ENCODE measurements at places on chromosomes 7 and 10.

- no peak for DNase-seq
These were observed 664.0 kb downstream of the XPNPEP1 start for GRCh38 chr10:109259293-109259692.

- DNase-seq = no peak
These were observed 39.6 kb upstream of the SHH start for GRCh38 chr7:155851892-155852291.

- DNase-seq = no peak
These were observed 29.6 kb upstream of the ZNF488 start for GRCh38 chr10:47413531-47414226.

DNA sequence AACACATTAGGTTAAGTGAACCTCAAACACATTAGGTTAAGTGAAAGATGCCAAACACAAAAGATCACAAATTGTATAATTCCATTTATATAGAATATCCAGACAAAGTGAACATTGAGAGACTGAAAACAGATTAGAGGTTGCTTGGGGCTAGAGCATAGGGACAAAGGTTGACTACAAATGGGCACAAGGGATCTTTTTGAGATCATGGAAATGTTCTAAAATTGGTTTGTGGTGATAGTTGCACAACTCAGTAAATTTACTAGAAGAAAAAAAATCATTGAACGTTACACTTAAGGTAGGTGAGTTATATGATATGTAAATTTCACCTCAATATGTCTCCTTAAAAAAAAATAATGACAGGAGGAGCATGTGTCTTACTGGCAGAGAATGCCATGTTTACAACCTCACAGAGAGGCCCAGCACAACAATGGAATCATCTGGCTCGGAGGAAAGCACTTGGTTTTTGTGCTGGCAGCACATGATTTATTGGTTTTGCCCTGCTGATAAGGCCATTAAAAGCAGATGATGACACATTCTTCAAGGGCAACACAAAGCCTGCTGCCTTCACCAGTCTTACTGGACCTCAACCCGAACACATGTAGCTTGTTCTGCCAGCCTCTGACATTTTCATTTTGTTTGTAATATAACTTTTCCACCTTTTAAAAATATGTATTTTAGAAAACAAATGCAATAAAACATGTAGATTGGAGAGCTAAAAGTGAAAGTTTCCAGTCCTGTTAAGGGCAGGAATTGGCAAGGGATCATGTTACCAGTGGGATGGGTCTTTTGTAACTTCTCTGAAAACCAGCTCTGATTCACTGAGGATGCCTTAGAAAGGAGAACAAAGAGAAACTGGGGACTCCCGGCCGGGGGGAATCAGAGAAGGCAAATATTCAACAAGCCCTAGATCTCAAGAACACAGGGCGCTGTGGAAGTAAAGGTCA lies 11.9 kb upstream of the LMOD2 start:
- DNase-seq = no peak

DNA sequence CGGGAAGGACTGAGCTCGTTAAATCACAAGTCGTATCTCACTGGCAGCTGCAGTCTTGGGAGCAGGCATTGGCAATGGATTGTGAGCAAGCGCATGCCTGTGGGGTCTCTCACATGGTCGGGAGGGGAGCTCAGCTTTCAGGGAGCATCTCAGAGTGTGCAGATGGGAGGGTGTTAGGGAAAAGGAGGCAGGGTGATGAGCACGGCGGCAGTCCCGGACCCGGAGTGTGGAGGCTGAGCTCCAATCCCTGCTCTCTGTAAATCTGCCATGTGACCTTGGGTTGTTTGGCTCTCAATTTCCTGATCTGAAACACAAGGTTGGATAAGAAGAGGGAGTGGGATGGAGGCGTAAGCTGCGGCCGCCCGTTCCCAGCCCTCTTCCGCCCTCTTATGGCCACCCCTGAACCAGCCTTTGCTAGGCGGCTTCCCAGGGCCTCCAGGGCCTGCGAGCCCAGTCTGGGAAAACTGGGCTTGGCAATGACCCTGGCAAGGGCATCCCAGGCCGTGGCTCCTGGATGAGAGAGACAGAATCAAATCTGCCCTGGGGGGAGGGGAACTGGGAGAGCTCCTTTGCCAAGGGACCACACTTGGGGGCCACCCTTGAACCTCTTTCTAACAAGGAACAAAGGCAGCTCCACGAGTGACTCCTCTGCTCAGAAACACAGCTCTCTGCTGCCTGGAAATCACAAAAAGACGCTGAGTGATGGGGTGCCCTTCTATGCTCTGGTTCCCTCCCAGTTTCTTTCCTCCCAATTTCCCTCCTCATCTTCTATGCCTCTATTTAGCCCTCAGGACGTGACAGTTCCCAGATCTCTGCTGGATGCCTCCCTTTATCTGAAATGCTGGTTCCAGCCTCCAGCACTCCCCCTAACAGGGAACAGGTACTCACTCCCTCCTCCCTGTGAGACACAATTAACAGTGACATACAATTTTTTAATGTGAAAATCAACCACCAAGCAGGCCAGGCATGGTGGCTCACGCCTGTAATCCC lies 41.7 kb upstream of the LOXL4 start:
- DNase-seq = no peak

DNA sequence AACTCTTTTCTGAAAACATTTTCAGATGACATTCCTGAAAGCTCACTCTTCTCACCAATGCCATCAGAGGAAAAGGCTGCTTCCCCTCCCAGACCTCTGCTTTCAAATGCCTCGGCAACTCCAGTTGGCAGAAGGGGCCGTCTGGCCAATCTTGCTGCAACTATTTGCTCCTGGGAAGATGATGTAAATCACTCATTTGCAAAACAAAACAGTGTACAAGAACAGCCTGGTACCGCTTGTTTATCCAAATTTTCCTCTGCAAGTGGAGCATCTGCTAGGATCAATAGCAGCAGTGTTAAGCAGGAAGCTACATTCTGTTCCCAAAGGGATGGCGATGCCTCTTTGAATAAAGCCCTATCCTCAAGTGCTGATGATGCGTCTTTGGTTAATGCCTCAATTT lies 16.5 kb downstream of the ANLN start:
- DNase-seq = no peak

- no peak for DNase-seq
These were observed 177.6 kb upstream of the SLC25A13 start for GRCh38 chr7:96499532-96499931.

DNA sequence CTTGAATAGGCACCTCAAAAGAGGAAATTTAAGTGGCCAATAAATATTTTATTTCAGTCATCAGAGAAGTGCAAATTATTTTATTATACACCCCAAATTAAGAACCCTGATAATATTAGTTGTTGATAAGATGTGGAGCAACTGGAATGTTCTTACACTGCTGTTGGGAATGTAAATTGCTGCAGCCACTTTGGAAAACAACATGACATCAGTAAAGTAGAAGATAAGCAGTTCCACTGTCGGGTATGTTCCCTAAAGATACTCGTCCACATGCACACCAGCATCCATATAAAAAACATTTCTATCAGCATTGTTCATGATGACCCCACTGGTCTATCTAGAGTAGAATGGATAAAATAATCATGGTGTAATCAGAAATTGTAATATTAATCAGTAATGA lies 46.5 kb downstream of the VCL start:
- DNase-seq = no peak

- no peak for DNase-seq
These were observed 551.0 kb upstream of the ZWINT start for GRCh38 chr10:56912043-56912442.

DNA sequence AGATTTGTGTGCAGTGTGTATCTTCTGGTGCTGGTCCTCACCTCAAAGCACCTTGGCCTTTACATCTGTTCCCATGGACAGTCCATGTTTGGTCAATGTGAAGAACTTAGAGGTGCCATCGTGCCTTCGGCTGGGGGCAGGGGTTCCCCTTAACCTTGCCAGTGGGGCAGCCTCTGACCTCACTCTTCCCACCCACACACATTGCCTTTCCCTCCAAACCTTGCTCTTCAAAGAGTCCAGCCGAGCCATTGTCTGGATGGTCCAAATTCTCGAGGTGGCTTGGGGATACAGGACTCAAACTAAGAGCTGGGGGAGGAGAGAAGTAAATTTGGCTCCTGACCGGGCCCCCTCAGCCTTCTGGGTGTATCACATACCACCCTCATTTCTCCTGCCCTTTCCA lies 76.2 kb upstream of the HABP2 start:
- no peak for DNase-seq

- no peak for DNase-seq
These were observed 1.7 kb downstream of the SFXN3 start for GRCh38 chr10:101032637-101033224.

DNA sequence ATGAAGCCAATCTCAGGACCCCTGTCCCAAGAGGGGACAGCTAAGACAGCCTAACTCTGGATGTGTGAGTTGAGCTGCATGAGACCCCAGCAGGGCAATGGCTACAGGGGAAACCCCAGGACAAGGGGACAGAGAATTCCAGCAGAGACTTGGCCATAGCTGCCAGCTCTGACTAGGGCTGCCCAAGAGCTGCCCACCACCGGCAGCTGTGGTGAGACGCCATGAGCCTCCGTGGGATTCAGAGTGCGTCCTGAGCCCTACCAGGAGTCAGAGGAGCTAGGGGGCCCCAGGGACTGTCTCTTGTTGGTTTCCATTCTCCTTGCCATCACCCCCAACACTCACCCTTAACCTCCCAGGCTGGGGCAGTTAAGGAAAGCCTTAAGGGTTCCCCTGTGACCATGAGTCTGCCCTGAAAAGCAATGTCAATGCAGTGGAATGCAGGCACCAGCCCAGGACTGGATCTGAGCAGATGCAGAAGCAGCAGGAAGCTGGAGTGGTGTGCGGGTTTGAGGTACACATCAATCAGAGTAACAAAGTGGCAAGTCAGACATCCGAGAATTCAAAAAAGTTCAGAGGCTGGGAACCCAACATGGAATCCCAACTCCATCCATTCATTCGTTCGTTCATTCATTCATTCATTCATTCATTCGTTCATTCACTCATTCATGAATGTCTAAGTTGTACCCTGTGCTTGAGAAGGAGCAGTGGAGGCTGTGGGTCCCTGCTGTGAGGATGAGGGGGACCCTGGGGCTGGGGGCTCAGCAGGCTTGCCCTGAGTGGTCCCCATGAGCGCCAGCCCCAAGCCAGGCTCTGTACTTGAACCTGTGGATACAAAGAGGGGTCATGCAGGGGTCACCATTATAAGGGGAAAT lies 52.9 kb downstream of the C10orf120 start:
- no peak for DNase-seq

- no peak for DNase-seq
These were observed 164.2 kb downstream of the DGKI start for GRCh38 chr7:137682596-137682995.

GRCh38 chr10:125169915-125170314 lies 9.6 kb upstream of the CTBP2 start:
- no peak for DNase-seq

- DNase-seq = no peak
These were observed 101.7 kb downstream of the PTN start for GRCh38 chr7:137241655-137242360.

- DNase-seq = no peak
These were observed 82.7 kb upstream of the WIPF3 start for GRCh38 chr7:29723599-29723998.

DNA sequence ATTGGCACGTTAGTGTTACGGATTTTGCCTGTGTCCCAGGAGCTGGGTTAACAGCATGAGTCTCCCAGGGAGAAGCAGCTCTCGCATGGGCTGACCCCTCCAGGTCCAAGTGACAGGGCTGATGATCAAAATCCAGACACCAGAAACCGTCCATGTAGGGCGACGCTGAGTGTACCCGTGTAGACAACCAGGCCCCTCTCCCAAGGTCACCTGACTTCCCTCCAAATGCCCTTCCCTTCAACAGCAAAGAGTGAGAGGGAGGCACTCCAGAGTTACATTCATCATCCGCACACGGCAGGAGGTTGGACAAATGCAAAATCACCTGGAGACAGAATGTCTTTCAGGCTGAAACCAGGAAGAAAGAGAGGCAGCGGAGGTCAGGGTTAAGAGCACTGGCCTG lies 14.9 kb upstream of the HSPA12A start:
- DNase-seq = no peak

DNA sequence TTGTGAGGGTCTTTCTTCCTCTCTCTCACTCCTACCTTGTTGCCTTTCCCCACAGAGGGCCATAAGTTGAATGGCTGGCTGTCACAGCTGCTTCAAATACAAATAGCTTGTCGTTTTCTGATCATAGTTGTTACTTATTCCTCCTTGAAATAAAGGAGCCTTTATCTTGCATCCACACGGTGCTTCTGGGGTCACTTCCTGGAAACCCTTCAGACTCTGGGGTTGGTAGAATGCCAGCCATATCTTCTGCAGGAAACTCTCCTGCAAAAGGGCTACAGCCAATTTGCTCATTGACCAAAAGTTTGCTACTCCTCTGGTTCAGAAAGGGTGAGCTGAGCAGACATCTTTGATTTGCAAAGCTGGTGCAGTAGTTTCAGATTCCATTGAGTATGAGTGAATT lies 70.4 kb downstream of the FAM185A start:
- no peak for DNase-seq

DNA sequence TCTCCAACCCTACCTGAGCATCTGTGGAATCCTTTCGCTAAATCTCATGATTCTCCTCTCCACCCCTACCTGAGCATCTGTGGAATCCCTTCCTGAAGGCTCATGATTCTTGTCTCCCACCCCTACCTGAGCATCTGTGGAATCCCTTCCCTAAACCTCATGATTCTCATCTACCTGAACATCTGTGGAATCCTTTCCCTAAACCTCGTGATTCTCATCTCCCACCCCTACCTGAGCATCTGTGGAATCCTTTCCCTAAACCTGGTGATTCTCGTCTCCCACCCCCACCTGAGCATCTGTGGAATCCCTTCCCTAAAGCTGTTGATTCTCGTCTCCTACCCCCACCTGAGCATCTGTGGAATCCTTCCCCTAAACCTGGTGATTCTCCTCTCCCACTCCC lies 342.0 kb downstream of the SDK1 start:
- DNase-seq = no peak

DNA sequence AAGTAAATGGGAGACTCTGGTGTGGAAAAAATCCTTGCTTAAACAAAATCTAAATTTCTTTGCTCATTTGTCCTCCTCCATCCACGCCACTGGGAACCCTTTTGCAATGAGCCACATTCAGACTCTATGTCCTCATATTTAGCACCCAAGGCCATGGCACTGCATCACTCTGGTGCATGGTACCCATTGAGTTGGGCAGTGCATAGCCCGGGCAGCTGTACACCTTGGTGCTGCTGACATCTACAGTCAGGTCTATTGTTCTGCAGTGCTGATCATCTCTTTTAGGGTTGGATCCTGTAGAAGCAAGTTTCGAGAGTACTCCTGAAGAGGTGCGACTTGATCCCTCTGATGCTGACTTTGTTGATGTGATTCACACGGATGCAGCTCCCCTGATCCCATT lies 6.8 kb downstream of the PNLIPRP1 start:
- no peak for DNase-seq

- no peak for DNase-seq
These were observed 10.3 kb upstream of the ZC3HAV1L start for GRCh38 chr7:139046143-139046542.

- DNase-seq = no peak
These were observed 119.4 kb downstream of the COL28A1 start for GRCh38 chr7:7416031-7416858.

- DNase-seq = no peak
These were observed 1.0 kb downstream of the SEPHS1 start for GRCh38 chr10:13347043-13347499.

Measured in SIG-M5 (cell line).